Activated CD4-positive, alpha-beta T cell treated with anti-CD3 and anti-CD28 coated beads, Interleukin-2, Interleukin-4, amounts not matched to agents 100 ng/mL and 50 ng/mL, durations not matched to agents 16 hours and 8 hours (primary cell): ENCODE measurements at places on chromosomes 11 and 22.

DNA sequence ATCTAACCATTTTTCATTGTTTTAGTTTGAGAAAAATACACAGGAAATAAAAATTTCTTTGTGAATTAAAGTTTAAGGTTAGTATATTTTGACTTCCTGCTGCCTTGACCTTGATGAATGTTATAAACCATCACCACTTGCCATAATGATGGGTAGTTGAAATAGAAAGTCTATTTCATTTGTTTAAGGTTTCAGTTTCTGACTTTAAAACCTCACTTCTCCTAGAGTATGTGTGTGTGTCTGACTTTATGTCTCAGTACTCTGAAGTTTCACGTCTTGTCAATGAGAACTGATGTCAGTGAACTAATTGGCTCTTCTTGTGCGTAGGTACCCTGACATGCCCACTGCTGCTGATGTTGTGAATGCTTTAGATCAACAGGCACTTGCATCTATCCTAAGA is 188.2 kb downstream of the METTL15 start:
- DNase-seq, result no peak

- DNase-seq, result no peak
Observed at GRCh38 chr11:60357771-60358170, 20.6 kb upstream of the MS4A7 start.

DNA sequence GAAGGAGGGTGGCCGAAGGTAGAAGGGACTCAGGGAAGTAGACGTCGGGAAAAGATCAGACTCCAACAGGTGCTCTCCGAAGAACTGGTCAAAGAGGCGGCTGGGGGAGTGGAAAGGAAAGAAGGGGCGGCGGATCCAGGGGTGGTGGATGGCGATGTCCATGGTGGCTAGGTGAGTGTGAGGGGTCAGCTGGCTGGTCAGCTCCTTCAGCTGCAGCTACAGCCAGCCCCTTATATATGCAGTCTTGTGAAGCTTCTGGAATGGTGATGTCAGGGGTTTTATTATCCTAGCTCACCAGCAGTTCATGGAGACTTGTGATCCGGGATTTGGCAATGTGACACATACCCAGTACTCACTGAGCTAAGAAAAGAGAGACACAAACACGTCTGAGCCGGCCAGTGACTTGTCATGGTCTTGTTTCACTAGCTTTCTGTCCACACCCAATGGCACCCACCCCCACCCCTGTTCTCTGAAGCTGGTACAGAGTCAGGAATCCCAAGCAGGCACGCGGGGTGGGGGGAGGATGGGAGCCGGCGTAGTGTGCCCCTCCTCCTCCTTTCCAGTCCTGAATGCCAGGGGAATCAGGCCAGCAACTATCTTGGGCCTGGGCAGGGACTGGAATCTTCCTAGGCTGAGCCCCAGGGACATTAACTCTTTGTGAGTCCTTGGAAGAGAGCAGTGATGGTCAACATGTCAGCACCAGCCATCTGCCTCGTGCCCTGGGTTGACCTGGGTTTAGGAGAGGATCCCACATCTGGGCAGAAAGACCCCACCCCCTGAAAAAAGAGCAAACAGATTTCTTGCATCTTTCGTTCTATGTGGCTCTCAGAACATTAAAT is at the start of gene CRYAB:
Gene CRYAB, minus strand, starts transcription at position 208 of the 839 bp plus-strand sequence. Its CDS starts 46 bp downstream, at position 162.
- no peak for DNase-seq

DNA sequence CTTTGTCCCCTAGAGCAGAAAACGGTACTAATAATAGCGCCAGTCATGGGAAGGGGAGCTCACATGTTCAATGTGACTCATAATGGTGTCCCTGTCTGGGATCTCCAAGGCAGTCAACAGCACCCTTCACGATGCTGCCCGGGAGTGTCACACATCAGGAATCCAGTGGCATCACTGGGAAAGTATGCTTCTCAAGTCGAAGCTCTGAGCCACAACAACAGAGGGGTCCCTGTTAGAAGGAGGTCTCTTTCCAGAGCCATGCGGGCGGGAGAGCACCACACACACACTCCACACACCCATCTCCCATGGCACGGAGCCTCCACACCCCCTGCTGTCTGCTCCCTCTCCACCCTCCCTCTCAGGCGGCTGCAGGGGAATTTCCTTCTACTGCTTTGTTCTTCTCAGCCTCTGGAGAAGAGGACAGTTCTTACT is 119.7 kb downstream of the ETS1 start:
- no peak for DNase-seq

GRCh38 chr11:1297011-1297575 is 12.3 kb downstream of the TOLLIP start:
- DNase-seq, result no peak

DNA sequence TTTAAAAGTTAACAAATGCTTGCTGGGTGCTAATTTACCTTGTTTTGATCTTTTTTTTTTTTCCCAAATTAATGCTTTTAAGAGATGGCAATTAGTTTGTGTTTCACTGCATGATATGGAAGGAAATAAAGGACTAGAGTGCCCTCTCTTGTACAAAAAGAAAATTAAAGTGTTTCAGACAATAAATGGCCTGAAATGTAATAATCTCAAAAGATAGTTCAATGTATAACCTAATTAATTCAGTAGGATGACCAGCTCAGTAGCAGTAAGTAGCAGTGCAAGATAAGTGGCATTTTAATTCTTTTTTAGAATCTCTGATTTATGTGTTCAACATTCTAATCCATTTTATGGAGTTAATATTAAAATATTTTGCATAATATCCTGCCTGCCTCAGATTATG is 39.9 kb upstream of the MYO18B start:
- DNase-seq, result no peak

GRCh38 chr11:121293288-121293594 is 670 bp downstream of the SC5D start:
- no peak for DNase-seq

GRCh38 chr11:95028357-95028756 is 3.3 kb downstream of the KDM4E start:
- DNase-seq, result no peak

DNA sequence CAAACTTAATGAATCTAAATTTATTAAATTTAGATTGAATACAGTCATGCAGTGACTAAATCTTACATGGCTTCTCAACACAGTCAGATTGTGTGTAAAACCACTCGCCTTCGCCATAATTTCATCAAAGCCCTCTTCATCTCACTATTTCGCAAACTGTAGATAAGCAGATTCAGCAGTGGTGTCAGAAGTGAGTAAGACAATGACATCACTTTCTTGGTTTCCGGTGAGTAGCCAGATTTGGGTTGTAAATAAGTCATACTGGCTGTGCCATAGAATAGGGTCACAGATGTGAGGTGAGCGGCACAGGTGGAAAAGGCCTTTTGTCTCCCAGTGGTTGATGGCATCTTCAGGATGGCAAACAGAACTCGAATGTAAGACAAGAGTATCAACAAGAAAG is 3.4 kb downstream of the OR10A6 start:
- DNase-seq, result peak; percentile 28

DNA sequence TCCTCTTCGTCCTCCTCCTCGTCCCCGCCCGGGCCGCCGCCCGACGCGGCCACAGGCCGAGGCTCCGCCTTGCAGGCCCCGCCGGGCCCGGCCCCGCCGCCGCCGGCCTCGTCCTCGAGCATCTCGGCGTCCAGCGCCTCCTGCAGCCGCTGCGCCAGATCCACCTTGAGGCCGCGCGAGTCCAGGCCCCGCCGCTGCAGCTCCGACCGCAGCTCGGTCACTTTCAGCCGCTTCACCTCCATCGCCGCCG is 417 bp downstream of the HNRNPUL2 start:
- no peak for DNase-seq

GRCh38 chr22:39974065-39974464 is 13.9 kb downstream of the TMA7B start:
- DNase-seq, result no peak

GRCh38 chr22:31302537-31302936 is 10.2 kb upstream of the PIK3IP1 start:
- DNase-seq, result no peak

- DNase-seq, result no peak
Observed at GRCh38 chr11:115745610-115746512, 241.6 kb upstream of the CADM1 start.

DNA sequence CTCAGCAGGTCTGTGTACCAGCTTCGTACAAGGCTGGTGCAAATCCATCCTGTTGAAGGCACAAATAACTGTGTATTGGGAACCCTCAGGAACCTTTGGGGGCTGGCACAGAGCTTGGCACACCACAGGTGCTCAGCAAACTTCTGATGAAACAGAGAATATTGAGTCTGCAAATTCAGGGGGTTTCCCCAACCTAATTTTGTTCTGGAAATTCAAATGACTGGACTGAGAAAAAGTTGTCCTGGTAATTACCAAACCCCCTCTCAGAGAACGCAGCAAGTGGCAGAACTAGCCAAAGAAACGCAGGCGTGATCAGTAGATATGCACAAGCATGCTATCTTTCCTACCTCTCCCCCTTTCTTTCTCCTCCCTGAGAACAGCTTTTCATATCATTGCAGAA is 47.6 kb downstream of the LIF start:
- peak; percentile 69 for DNase-seq

GRCh38 chr11:23644443-23644842 is 784.2 kb upstream of the CCDC179 start:
- DNase-seq, result no peak

DNA sequence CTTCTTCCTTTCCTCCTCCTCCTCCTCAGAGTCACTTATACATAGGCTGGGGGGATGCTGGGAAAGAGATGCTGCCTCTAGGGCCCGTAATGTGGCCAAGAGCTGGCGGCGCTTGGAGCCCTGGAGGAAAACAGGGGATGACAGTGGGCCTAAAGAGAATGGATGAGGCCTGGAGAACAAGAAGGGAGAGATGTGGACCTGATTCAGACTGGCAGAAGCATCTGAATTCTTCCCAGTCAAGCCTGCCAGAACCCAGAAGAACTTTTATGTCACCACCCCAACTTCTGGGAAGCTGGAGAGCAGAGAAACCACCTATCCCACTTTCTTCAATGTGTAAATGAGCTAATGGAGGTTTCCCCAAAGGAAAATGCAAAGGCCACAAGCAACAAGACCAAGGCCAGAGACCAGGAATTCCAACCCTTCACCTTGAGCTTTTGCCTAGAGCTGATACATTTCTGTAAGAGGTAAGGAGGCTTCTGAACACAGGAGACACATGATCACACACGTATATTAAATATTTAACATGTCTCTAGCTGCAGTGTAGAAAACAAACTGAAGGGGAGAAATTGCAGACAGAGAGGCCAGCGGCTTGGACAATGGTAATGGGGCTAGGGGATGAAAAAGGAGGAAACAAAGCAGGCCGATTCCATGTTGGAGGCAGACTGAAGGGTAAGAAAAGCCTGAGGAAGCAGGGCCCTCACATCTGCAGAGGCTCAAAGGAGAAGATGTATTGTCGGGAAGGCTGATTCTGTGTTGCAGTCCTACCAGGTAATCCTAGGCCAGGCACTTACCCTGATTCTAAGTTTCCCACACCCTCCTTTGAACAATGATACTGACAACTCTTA is 1.1 kb downstream of the RRP8 start:
- no peak for DNase-seq

- DNase-seq, result no peak
Observed at GRCh38 chr11:116331381-116331780, 441.4 kb downstream of the BUD13 start.

DNA sequence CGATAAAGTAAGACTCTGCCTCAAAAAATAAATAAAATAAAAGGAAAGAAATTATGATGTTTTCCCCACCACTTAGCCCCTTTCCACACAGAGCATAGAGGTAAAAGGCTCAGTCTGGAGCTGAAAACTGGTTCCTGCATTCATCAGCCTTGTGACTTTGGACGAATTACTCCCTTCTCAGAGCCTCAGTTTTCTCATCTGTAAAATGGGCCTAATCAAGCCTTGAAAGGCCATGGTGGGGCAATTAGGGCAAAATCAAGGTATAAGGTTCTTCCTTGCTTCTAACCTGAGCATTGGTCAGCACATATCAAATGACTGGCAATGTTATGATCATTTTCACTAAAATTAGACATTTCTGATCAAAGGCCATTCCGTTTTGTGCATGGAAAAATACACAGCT is 417.7 kb downstream of the MN1 start:
- DNase-seq, result no peak

GRCh38 chr11:101867951-101868350 is 46.9 kb upstream of the CEP126 start:
- no peak for DNase-seq

DNA sequence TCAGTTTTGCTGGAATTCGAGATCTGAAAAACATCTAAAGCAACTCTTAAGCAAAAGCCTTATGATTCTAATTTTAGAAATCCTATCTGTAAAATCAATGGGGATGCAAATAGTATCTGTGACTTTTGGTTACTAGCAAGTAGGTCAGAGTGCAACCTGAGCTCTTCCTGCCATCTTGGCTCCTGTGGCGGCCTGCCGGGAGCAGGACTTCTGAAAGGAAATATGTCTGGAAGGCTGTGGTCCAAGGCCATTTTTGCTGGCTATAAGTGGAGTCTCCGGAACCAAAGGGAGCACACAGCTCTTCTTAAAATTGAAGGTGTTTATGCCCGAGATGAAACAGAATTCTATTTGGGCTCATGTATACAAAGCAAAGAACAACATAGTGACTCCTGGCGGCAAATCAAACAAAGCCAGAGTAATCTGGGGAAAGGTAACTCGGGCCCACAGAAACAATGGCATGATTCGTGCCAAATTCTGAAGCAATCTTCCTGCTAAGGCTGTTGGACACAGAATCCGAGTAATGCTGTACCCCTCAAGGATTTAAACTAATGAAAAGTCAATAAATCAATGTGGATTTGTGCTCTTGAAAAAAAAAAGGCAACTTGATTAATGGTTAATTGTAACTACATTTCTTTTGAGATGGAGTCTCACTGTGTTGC is 1.7 kb downstream of the SAMM50 start:
- DNase-seq, result no peak

DNA sequence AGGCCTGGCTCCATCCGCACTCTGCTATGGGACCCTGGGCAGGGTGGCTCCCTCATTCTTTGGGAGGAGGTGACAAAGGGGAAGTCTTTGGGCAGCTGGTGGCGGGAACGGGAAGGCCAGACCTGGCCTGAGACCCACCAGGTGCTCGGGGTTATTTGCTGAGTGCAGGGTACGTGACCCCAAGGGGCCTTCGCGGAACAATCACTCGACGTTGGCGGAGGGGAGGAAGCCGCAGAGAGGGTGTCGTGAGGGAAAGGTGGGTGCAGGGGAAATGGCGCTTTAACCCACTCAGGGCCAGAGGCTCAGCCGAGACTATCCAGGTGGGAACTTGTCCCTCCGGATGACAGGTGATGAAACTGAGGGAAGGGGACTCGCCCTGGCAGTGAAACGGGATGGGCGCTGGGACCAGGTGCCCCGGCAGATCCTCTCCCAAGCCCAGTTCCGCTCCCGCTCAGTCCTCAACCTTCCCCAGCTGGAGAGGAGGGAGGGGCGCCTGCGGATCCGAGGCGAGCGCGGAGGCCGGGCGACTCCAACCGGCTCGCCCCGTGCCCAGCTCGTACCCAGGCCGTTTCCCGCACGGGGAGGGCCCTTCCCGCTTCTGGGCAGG is 911 bp downstream of the A4GALT start:
- no peak for DNase-seq

GRCh38 chr11:118170882-118171268 is 5.6 kb downstream of the SCN2B start:
- DNase-seq, result no peak
